Immature natural killer cell (primary cell): ENCODE measurements at places on chromosomes 2 and 18. TPM values are rescaled to one million over a fixed set of nuclear protein-coding genes. Genes with fewer than 3 reads are reported as not detected.
A peak's percentile ranks its signal among the peaks of the same experiment; 100 is the strongest.

ABCG5 gene
- not detected for polyA plus RNA-seq

DYNAP gene
- not detected for polyA plus RNA-seq

DNA sequence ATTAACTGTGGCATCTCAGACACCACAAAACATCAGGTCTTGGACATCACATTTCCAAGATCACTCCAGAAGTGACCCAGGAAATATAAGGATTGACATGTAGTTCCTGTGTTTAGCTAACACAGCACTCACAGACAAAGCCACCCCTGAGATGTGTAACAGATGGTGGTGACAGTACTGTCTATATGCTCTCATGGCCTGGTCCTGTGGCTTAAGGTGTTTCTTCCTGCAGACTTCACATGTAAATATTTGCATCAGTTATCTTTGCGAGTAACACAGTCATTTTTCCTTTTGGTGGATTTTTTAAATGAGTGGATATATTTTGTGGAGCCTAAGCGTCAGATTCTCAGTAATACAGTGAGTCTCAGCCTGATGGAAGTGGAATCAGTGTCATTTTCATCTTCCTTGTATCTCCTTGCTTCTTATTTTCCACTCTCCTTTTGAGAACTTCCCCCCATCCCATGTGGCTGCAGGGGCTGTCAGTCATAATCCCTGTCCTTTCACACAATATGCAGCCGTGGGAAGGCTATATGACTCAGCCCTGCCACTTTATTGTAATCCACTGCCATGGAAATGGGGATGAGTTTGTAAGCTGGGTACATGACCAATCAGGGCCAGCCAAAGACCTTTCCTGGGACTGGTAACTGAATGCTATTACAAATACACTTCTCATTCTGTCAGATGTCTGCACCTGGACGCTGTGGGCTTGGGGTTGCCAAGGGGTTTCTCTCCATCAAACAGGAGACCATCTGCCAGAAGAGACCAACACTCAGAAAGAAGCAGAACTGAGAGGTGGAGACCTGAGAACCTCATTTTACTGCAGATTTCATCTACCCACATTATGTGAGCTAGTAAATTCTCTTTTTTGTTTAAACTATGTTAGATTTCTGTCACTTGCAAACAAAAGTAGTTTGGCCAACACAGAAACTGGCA lies 74.3 kb downstream of the ICOS start:
- no peak for DNase-seq

- no peak for DNase-seq
Measured at GRCh38 chr18:68417826-68418225, 297.1 kb downstream of the TMX3 start.

GRCh38 chr18:63788447-63789096 lies 13.4 kb downstream of the SERPINB7 start:
- peak; percentile 11 for DNase-seq

PPP3R1 gene
- polyA plus RNA-seq = 7.1 TPM

CYP27C1 gene
- polyA plus RNA-seq = not detected

DNA sequence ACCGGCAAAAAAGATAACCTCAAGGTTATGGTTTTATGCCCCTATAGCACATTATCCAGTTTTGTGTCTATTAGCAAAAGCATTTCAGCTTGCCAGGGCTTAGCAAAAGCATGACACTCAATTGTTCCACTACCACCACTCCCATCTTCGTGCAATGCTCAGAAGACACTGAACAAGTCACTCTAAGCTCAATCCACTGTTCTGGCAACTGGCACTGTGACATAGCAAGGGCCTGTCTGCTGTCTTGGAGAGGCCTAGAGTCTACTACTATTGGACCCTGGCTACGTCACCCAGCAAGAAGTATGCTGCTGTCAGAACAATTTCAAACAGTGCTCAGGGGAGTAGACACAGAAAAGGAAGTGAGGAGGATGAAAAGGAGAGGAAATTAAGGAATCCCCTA lies 103.5 kb upstream of the PPP1CB start:
- no peak for DNase-seq

MC2R gene
- not detected for polyA plus RNA-seq

LRRC30 gene
- polyA plus RNA-seq = not detected

DNA sequence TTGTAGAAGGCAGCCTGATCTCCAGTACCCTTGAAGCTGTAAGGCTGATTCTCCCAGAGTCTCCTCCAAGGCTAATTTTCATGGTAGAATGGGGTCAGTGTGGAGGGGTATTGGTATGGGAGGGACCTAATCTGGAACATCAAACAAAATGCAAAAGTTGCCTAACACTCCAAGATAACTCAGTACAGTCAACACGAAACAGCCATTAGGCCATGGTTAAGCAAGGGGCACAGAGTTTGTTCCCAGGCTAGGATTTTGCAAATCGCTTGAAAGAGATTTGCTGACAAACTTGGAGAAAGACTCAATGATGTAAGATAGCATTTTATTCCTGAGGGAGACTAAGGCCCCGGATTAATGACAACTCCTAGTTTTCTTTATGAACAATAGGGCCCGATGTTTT lies 5.4 kb downstream of the PID1 start:
- no peak for DNase-seq

- no peak for DNase-seq
Measured at GRCh38 chr2:183666031-183666430, 541.8 kb downstream of the NUP35 start.

DNA sequence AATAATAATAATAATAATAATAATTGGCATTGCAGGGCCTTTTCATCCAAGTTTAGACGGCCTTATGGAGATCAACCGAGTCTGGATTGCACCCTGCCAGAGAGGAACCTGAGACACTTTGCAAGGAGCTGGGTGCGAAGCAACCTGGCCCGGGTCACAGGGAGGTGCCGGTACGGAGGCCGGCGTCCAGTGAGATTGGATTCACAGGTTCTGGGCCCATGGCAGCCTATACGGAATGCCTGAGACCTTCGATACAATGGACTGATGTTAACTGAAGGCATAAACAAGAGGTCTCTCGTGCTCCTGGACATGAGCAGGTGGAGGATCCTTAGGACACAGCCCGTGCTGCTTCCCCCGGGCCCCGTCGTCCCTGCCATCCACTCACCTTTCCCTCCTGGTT lies 416.5 kb upstream of the SALL3 start:
- no peak for DNase-seq

DNA sequence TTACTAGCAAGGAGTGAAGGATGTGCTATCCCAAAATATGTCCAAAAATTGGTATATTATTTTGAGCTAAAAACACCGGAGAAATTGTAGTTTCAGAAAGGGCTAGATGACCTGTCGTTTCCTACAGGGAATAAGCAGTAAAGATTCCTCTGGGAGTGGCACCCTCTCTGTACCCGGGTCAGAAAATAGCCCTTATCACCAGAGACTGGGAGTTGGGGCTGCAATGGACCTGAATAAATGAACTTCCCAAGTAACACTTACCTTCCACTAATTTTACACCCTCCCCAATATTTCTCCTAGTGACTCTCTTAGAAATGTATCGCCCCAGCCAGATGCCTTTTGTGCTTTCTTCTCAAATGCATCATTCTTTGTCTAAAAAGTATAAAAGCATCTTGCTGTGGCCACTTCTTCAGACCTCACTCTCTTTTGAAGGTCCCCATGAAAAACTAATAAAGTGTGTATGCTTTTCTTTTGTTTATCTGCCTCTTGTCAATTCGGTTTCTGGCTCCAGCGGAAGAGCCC lies 734 bp upstream of the RMC1 start:
- no peak for DNase-seq

VSNL1 gene
- not detected for polyA plus RNA-seq
